CD4-positive, alpha-beta T cell treated with Interleukin-4 for 1 hour (primary cell): ENCODE measurements at places on chromosomes 11 and 22.

GRCh38 chr11:59822989-59823566 is 12.5 kb upstream of the MRPL16 start:
- peak; percentile 61 for DNase-seq

DNA sequence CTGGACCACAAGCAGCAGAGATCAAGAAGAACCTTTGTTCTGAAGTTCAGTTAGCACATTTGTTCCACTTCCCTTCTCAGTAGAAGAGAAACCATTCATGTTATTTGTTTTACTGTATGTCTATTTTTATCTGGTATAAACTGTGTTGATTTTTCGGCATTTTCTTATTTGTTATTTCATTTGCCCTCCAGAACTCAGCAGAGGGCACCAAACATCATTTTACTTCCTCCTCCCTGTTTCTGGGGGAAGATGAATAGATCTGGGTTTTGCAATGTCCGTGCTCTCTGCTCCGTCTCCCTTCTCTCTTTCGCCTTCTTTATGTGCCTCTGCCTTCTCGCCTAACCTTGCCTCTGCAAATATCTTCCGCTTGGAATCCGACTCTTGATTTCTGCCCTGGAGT is 366.9 kb downstream of the NTM start:
- no peak for DNase-seq

DNA sequence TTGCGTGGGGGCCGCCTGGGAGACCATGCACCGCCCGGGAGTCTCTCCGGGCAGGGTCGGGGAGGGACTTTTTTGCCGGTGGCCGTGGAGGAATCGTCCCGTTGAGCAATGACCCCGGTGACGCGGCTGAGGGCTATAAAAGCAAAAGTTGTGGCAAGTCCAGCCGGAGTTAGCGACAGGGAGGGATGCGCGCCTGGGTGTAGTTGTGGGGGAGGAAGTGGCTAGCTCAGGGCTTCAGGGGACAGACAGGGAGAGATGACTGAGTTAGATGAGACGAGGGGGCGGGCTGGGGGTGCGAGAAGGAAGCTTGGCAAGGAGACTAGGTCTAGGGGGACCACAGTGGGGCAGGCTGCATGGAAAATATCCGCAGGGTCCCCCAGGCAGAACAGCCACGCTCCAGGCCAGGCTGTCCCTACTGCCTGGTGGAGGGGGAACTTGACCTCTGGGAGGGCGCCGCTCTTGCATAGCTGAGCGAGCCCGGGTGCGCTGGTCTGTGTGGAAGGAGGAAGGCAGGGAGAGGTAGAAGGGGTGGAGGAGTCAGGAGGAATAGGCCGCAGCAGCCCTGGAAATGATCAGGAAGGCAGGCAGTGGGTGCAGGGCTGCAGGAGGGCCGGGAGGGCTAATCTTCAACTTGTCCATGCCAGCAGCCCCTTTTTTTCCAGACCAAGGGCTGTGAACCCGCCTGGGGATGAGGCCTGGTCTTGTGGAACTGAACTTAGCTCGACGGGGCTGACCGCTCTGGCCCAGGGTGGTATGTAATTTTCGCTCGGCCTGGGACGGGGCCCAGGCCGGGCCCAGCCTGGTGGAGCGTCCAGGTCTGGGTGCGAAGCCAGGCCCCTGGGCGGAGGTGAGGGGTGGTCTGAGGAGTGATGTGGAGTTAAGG is at the start of gene NEAT1:
Gene NEAT1 (plus strand): TSS at position 166 of the 883 bp plus-strand sequence.
- DNase-seq: peak; percentile 96

DNA sequence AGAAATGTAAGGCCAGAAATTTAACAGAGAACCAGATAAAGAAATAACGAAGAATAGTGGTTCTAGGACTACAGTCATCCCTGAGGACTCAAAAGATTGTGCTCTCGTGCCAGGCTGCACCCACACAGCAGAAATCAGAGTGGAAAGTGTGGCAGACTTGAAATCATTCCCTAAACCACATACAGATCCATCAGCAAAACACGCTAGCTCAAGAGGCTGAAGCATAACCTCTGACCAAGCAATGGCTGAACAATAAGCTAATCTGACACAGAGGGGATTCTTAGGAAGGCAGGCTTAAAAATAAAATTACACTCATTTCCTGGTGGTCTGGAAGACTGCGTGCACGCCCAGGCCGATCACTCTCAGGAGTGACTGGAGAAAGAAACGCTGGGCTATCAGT is 19.0 kb downstream of the NCF4 start:
- DNase-seq: no peak

- no peak for DNase-seq
Measured at GRCh38 chr11:111082664-111083063, 162.9 kb upstream of the POU2AF2 start.

- DNase-seq: no peak
Measured at GRCh38 chr11:70331901-70332300, 61.4 kb downstream of the PPFIA1 start.
